ENCODE measurements at places on chromosomes 13 and 19.

DNA sequence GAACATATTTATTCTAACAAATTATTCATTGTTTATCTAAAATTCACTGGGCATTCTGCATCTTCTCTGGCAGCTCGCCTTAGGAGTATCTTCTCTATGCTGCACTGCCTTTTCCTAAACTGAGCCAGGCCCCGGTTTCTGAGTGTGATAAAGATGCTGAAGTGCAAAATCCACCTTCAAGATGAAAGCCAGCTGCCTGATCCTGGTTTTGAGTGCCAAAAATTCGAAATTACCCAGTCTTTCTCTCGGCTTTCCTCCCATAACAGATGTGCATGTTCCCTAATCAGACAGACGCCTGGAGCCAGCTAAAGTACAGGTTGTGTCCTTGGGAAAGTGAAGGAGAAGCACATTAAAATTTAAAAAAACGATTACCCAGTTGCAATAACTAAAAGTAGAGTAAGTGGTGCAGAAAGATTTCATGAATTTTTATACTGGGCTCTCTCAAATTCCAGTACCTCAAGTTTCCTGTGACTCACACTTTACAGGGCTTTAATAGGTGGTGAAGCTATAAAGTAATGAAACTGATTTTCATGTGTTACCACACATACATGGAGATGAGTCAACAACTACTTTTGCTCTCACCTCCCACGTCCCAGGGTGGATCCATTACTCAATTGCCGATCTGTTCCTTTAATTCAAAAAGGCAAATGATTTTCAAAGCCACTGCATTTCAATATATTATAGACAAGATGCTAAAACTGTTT lies 65.0 kb upstream of the GTF2F2 start:
- DNase-seq, result no peak

GRCh38 chr13:45416516-45417128 lies 1.6 kb downstream of the SLC25A30 start:
- DNase-seq, result no peak

- no peak for DNase-seq
Observed at GRCh38 chr13:87147076-87147475, 524.1 kb upstream of the SLITRK5 start.

DNA sequence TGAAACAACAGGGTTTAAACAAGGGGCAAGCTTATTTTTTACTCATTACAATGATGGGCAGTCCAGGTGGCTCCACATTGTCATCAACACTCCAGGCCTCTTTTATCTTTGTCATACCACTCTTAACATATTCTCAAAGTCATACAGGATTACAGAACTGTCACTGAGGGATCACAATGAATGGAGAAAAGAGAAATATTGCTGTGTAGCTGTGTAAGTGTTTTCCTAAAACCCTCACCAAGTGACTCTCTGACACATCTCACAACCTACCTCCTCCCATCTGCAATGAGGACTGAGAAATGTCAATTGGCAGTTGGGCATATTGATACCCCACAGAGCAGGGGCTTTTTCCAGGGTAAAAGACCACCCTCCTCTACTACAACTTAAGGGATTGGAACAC lies 562.1 kb downstream of the TBC1D4 start:
- DNase-seq, result no peak

- no peak for DNase-seq
Observed at GRCh38 chr13:22812793-22813192, 368.0 kb upstream of the SGCG start.

All from stimulated activated CD4-positive, alpha-beta T cell treated with anti-CD3 and anti-CD28 coated beads, TNF-alpha, amount 100 ng/mL, for 1 hour (primary cell).